ENCODE measurements at places on chromosomes 7 and 10. TPM values are rescaled to one million over a fixed set of nuclear protein-coding genes. Genes with fewer than 3 reads are reported as not detected.

The MKX gene
- total RNA-seq = 0.38 TPM

DNA sequence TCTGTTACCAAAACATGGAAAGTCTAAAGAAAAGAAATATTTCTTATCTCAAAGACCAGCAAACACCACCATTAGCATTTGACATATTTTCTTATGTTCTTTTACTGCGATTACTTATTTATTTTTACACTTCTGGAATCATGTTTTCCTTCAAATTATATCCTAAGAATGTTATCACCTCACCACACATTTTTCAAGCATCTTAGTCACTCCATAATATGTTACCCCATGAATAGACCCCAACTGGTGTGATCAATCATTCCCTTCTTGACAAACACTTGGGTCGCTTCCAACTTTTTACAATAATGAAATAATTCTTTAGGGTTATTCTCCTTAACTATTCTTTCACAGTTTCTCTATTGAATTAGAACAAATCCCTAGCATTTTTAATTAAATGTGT, 67.4 kb downstream of the AMPH start:
- DNase-seq = no peak

DNA sequence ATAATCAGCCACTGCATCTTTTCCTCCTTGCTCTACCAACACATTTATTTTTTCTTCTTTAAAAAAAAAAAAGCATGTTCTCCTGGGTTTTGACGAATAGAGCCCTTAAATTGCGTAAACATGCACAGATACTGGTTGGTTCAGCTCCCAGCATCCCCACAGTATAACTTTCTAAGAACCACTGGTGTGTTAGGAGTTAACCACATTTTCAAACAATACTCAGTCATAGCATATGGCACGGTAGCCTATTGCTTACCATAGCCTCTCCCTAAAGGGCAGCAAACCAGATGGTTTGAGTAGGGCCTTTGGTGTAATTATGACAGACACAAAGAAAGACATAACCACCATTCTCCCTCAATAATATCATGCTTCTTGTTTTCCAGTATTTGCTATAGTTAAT, 145.0 kb downstream of the LRRC4 start:
- DNase-seq = no peak

DNA sequence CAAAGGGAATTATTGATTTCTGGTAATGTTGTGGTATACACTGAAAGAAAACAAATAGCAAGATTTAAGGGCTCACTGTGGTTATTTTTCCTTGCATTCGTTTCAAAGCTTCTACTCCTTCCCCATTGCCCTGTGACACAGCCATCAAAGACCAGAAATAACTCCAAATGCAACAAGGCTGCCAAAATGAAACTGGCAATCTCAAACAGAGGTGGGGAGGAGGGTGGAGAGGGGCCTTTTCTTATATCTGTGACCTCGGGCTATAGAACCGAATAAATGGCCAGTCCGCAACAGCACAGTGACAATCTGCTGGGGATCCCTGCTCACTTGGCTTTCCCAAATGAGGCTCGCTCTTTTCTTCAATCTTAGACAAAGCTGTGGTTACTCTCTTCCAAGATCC, 17.4 kb upstream of the SPOCK2 start:
- DNase-seq = no peak

GRCh38 chr7:30430276-30430675, 48.3 kb downstream of the NOD1 start:
- DNase-seq = no peak

DNA sequence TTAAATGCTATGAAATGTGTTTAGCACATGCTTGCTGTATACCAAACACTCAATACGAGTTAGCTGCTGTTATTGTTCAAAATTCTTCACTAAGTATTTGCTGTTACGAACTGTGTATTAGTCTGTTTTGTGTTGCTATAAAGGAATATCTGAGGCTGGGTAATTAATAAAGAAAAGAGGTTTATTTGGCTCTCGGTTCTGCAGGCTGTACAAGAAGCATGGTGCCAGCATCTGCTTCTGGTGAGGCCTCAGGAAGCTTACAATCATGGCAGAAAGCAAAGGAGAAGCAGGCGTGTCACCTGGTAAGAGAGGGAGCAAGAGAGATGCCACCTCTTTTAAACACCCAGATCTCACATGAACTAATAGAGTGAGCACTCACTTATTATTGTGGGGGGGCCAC, 1.6 kb downstream of the UBE2D4 start:
- DNase-seq = no peak

DNA sequence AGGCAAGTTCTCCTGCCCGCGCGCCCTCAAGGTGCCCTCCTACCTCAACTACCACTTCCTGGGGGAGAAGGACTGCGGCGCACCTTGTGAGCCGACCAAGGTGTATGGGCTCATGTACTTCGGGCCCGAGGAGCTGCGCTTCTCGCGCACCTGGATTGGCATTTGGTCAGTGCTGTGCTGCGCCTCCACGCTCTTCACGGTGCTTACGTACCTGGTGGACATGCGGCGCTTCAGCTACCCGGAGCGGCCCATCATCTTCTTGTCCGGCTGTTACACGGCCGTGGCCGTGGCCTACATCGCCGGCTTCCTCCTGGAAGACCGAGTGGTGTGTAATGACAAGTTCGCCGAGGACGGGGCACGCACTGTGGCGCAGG, 1.4 kb downstream of the FZD1 start:
- DNase-seq = peak; percentile 4

The NCF1 gene
- total RNA-seq = 0.50 TPM

- DNase-seq = no peak
These were observed 230.5 kb upstream of the AUTS2 start for GRCh38 chr7:69367780-69368179.

DNA sequence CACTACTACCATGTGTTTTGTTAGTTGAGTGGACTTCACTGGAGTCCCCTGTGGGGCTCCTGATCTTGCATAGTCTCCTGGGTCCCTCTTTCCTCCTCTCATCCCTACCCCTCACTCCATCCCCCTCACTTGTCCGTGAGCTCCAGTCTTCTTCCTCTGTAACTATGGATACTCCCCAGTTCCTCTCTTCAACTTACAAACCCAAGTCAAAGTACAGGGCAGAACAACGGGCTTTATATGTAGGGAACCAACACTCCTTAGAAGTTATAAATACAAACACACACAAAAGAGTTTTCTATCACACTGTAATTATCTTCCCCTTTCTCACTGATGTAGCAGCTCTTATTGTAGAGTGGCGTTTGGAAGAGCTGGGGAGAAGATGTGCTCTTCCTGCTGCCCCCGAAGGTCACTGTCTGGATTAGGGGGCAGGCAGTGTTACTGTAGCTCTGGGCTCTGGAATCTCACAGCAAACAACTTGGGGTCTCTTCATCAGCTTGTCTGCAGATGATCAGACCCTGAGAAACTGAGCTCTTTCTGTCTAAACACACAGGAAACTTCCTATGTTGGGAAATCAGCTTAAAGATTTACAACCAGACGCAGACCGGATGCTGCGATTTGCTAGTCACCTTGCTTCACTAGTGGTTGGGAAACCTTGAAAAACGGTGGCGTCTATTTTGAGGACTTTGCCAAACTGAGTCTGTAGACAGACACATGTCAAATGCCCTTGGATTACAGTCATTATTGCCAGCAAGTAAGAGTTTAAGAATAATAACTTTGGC, 13.6 kb downstream of the SNX10 start:
- peak; percentile 65 for DNase-seq

The STEAP4 gene
- total RNA-seq = not detected

The DOCK4 gene
- 0.43 TPM for total RNA-seq

The SAMD9L gene
- total RNA-seq = 8.2 TPM

DNA sequence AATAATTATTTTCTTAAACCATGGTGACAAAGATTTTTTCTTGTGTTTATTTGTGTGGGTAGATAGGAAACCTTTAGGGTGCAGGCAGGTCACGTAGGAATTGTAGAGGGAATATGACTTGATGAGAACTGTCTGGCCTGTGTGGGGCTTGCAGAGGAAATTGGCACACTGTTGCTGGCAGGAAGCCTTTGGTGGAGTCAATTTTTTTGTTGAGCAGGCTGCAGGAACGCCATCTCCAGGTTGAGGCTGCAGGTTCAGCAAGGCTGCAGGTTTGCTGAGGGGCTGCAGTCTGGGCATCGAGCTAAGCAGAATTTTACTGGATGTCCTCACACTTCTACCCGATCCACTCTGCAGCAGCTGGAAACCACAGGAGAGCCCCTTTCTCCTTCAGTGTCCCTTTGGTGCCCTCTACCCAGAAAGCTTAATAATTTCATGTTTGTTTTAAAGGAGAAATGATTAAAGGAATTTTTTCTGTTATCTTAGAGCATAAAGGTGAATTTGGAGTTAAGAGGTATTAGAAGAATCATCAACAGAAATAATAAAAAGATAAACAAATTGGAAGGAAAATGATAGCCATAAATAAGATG, 37.0 kb downstream of the TBC1D12 start:
- DNase-seq = no peak

The TSPAN33 gene
- 7.9 TPM for total RNA-seq

DNA sequence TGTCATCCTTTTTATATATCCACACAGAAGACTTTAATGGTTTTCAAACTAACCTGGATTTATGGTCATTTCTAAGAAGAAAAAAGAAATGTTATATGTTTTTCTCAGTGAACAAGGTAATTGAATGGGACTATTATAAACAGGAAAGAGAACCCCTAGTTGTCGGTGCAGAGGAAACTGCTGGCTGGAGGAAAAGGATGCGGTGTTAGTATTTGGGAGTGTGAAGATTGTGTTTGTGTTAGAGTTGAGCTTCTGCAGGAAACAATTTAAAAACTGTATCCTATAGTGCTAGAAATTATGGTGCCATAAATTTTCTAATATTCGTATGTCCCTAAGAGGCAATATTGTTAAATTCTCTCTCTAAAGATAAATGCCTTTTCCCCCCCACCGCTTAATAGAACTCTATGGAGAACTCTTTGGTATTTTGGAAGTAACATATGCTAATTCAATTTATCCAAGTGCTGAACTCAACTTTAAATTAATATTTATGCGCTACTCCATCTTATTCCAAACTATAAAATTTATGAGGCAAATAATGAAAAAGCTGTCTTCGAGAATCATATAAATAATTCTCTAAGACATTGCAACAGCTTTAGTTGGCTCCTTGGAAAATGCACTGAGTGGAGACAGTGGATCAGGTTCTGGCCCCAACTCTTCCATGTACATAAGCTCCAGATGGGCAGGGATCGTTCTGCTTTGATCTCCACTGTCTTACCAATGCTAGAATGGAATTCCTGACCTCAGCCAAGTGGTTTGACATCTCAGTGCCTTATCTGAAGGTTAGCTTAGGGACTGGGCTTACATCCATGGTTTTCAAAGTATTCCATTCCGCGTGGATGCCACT, 5.6 kb downstream of the BZW2 start:
- no peak for DNase-seq

GRCh38 chr7:156703209-156703608, 62.6 kb downstream of the RNF32 start:
- DNase-seq = no peak

The NODAL gene
- total RNA-seq = not detected

GRCh38 chr10:122390271-122390670, 15.8 kb downstream of the PLEKHA1 start:
- DNase-seq = no peak

The RARRES2 gene
- not detected for total RNA-seq

The METTL27 gene
- 1.7 TPM for total RNA-seq

The LIPM gene
- not detected for total RNA-seq

GRCh38 chr10:103476046-103476768, 2.8 kb downstream of the CALHM3 start:
- peak; percentile 42 for DNase-seq

The UPK3BL2 gene
- total RNA-seq = 5.5 TPM

DNA sequence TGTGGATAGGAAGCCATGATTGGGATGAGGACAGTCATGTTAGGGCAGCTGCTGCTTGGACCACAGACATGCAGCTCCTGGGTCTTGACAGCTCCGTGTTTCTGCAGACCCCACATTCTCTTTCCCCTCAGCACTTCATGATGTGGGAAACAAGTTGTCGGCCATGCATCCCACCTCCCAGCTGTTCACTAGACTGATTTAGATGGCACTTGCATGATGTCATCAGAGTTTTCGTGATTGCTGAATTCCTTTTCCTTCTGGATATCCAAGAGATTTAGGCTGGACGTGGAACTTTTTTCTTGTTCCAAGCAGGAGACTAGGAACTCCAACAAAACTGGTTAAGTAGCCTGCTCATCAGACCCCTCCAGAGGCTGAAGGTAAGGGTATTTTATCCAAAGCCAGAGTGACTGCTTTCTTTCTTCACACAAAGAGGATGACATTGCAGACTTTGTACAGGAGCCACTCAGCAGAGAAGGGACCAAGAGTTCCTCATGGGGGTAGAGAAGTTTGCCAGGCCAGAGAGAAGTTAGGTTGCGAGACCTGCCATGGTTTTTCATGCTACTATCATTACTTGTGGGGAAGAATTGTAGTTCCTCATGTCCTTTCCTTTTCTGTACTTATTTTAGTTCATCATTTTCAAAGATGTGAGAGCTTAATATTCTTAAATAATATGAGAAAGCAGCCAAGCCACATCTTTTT, 117.7 kb upstream of the GJD4 start:
- DNase-seq = no peak

The SPDYE1 gene
- total RNA-seq = not detected

The CADPS2 gene
- total RNA-seq = not detected

GRCh38 chr7:67788669-67789068, 792.0 kb downstream of the TYW1 start:
- DNase-seq = no peak

GRCh38 chr10:11285171-11285570, 267.5 kb downstream of the CELF2 start:
- DNase-seq = no peak
